CD4-positive, alpha-beta T cell treated with Interleukin-4 for 1 hour (primary cell): ENCODE measurements at places on chromosomes 2 and 18.

DNA sequence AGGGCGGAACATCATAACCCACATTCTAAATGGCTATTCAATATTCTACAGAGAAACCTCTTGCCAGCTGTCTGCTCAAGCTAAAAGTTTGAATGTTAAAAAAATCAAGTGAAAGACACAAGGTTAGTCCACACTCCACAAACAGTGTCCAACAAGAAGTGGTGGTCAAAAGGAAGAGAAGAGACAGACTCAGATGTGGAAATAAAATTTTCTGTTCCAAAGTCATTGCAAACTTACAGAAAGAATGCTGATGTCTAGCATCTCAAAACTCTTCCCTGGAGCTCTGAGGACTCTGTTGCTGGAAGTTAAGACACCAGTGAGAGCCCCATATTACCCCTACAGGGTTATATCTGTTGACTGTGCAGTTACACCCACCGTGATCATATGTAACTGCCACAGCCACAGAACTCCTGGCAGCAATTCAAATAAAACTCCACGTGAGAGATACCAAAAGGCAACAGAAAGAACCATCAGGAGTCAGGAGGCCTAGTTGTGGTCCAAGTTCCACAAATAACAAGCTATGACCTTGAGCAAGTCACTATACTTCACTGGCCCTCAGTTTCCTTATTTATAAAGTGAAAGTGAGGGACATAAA, 60.9 kb downstream of the AAK1 start:
- DNase-seq = no peak

- peak; percentile 42 for DNase-seq
Observed at GRCh38 chr2:102033031-102033749, 41.4 kb downstream of the IL1R2 start.

- no peak for DNase-seq
Observed at GRCh38 chr2:170815311-170815710, 1.4 kb upstream of the GAD1 start.

DNA sequence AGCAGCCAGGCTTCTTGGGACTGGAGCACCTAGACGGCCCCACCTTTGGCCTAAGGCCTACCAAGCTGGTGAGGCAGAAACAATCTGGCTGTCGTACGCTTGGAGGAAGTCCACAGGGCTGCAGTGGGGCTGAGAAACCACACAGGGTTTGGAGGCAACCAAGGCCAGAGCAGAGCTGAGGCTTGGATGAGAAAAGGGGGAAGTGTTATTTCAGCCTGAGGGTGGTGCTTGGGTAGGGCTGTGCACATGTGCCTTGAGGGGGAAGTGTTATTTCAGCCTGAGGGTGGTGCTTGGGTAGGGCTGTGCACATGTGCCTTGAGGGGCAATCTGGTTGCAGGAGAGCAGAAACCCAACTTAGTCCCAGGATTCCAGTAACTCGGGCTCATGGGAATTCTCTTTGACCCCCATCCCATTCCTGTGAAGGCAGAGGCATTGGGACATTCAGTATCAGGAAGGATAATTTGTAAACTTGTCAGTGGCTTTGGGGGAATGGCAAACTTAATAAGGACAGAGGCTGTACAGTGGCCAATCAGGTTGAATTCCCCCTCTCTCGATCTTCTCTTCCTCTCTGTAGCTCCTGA, 971 bp upstream of the FBXO41 start:
- DNase-seq = peak; percentile 25

GRCh38 chr2:181828122-181828705, 63.3 kb upstream of the ITPRID2 start:
- DNase-seq = no peak

DNA sequence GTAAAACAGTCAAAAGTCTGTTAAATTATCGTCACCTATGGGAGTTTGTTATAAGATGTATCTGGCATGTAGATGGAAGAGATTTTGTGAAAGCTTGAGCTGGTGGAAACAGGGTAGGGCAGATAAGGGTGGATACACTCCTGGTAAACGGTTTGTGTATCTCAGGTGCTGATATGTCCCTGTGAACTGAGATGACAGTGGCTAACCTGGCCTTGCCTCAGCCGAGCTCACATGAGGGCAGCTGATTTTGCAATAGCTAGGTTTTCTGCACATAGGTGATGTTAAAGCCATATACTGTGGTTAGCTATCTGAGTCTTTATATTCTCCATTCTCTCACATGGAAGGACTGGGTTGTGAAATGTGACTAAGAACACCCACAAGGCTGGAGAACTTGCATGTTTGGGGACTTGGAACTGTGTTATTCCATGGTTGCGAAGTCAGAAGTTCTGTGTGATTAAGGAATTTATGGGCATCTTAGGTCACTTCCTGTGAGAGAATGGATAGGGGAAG, 205.1 kb downstream of the TPGS2 start:
- DNase-seq = no peak

DNA sequence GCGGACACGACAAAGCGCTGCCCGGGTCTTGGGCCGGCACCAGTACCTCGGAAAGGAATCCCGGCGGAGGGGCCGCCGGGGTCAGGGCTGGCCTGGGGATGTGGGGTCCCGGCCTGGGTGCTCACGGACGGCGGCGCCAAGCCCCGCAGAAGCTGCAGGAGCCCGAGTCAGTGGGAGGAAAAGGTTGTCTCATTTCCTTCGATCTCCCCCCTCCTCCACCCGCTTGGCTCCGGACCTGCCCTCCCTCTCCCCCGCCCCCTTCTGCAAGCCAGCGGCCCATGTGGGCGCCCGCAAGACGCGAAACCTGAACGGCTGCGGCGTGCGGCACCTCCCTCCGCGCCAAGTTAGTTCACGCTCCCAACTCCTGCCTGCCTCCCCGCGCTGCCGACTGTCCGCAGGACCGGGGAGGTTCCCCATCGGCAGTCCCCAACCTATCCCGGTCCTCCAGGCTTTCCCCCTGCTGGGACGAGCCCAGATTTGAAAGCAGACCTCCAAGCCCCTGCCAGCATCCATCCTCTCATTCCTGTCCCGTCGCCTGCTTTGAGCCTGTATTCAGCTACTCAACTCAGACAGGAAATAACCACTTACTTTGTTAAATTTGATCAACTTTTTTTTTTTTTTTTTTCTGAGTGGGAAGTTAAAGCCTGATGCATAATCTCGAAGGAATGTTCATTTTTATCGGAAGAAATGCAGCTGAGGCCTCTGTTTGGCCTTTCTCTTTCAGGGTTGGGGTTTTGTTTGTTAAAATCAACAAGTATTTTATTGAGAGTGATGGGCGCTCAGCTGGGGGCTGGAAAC, at the start of gene EVA1A:
Gene EVA1A, minus strand, starts transcription at position 172 of the 798 bp plus-strand sequence. CDS start 42,799 bp downstream, outside the sequence.
- no peak for DNase-seq

- DNase-seq = no peak
Observed at GRCh38 chr2:53697092-53697491, 70.5 kb upstream of the CHAC2 start.

DNA sequence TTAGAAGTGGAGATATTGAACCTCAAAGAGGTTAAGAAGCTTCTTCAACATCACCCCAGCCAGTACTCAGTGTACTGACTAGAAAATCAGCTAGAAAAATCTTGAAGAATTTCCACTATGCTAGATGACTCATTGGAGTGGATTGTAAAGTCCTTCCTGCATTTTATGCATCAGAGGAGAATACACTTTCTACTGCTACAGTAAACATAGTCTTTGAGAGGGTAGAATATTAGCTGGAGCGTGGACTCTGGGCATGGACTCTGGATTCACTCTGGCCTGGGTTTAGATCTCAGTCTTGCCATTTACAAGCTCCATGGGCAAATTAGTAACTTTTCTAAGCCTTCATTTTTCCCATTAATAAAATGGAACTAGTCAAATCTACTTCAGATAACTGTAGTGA, 215.9 kb downstream of the IRS1 start:
- DNase-seq = no peak

- DNase-seq = no peak
Observed at GRCh38 chr2:60007671-60008070, 545.8 kb downstream of the BCL11A start.

- DNase-seq = no peak
Observed at GRCh38 chr2:129575431-129575830, 404.0 kb upstream of the RAB6C start.

DNA sequence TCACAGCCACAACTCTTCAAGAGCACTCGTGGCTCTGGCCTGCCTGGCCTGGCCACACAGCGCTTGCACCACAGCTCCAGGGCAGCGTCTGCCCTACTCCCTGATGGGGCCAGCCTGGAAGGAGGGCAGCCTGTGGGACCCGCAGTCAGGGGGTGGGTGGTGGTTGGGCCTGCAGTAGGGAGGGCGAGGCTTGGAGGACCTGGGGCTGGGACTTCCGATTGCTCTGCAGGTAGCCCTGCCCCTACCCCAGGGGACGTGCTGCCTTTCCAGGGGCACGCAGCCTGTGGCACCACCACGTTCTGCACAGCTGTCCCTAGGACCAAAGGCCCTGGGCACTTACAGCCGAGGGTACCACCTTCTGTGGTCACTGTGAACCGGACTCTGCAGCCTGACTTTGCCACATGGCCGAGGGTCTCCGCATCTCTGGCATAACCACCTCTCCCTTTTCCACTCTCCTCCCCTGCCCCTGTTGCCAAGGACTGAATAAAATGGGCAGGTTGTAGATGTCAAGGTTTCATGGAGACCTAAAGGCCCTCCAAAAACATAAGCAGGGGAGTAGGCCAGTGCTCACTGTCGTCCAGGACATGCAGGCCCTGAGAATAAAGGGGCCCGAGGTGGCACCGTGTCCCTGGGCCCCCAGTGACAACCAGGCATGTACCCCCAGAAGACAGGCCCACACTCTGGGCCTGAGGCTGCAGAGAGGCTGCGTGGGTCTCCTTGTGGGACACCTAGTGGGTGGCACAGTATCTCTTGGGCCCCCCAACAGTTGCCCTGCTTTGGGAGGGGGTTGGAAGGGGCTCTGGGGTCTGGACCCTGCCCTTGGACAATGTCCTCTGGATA, 87.3 kb downstream of the INHBB start:
- DNase-seq = no peak

DNA sequence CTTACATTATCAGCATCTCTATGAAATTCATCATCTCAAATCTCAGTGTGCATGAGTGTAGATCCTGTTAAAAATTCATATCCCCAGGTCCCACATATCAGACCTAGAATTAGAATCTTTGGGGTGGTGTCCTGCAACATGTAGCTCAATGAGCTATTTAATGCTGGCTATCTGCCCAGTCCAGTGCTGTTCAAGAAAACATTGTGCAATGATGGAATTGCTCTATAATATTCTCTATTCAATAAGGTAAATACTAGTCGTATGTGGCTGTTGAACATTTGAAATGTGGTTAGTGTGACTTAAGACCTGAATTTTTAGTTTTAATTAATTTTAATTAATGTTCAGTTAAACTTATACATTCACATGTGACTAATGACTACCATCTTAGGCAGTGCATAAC, 127.4 kb downstream of the NOL4 start:
- no peak for DNase-seq

DNA sequence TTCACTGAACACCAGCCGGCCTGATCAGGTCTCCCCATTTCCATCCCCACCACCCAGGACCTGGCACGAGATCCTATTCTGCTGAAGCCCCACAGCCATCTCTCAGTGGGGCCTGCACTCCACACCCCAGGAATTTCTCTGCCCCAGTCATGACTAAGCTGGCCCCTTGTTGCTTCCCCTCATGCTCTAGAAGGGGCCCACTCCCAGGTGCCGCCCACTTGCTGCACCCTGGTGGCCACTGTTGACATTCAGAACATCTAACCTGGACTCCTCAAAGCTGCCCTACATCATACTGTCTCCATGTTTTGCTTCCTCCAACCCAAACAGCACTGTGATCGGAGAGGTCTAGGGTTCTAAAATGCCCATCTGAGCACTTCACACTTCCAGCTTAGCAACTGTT, 90.7 kb upstream of the KLHL29 start:
- no peak for DNase-seq

GRCh38 chr2:45484965-45485364, 126.1 kb downstream of the SRBD1 start:
- no peak for DNase-seq

DNA sequence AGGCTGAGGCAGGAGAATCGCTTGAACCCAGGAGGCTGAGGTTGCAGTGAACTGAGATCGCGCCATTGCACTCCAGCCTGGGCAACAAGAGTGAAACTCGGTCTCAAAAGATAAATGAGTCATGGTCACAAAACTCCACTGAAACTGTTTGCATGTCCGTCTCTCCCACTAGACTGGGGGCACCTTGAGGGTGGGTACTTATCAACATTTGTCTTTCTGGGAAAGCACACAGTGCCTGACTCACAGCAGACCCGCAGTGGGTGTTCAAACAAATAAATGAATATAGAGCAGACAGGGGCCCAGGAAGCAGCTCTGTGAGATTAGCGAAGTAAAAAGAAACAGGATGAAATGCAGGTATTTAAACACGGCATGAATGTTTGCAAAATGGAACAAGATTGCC, 211.1 kb upstream of the GATA6 start:
- no peak for DNase-seq

GRCh38 chr18:9649164-9649540, 34.8 kb upstream of the PPP4R1 start:
- DNase-seq = no peak

DNA sequence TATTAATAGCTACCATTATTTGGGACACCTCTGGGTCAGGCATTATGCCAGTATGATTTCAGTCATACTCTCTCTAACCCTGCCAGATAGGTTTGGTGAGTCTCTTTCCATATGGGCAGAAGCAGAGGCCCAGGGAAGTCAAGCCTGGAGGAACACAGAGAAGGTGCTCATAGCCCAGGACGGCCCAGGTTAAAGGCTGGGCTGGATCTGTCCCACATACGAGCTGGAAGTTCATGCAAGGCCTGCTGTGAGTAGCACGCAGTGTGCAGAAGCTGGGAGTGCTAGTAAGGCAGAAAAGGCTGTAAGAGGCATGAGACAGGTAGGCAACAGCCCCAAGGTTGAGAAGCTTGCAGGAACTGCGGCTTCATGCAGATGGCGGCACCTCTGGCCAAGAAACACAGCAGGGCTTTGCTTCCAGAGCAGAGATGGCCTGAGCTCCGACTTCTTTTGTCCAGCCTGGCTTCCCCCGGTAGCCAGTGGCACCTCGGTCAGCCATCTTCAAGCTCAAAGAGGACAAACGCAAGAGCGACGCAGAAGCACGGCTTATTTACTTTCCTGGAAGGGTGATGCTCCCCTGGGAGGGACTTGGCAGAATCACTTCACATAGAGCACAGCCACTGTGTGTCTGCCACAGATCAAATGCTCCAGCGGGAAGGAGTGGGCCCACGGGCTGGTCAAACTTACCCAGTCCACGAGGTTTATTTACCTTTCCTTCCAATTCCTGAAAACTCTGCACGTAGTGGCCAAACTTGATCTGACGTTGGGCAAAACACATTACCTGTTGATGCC, 58.5 kb upstream of the MAP4K4 start:
- DNase-seq = no peak

GRCh38 chr2:222656526-222657446, 894 bp upstream of the FARSB start:
- no peak for DNase-seq

GRCh38 chr2:56133441-56133840, 50.3 kb upstream of the CCDC85A start:
- DNase-seq = no peak

GRCh38 chr2:82198809-82199492, 1894.4 kb upstream of the LRRTM1 start:
- no peak for DNase-seq
